Upper lobe of right lung (tissue), 1 donor: ENCODE measurements at places on chromosomes 7 and 10. TPM values are rescaled to one million over a fixed set of nuclear protein-coding genes. Genes with fewer than 3 reads are reported as not detected.

DNA sequence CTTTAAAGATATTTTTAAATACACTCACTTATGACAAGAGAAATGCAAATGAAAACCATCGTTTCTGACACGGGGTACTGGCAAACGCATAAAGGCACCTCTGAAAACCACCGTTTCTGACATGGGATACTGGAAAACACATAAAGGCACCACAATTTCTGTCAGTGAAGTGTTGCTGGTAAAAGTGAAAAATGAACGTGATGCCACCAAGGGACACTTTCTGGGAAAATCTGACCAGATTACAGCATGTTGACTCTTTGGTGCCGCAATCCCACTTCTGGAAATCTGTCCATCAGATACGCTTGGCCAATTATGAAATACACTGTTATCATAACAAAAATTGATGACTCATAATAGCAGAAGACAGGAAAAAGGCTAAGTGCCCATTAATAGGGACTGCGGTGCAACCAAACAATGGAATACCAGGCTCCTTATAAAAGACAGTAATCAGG lies 131.7 kb downstream of the ZMYND11 start:
- H3K27ac ChIP-seq: no peak overlapping the region
- no peak overlapping the region for H3K4me3 ChIP-seq
- H3K4me1 ChIP-seq: no peaks in the 10 kb centered on the region
- no peaks in the 10 kb centered on the region for H3K36me3 ChIP-seq

- no peak overlapping the region for H3K4me3 ChIP-seq
- H3K27me3 ChIP-seq: no peaks in the 10 kb centered on the region
- H3K4me1 ChIP-seq: no peaks in the 10 kb centered on the region
- H3K27ac ChIP-seq: no peak overlapping the region
- no peak for DNase-seq
These were observed 4.8 kb upstream of the OR9A4 start for GRCh38 chr7:141911391-141911790.

GRCh38 chr10:32951111-32951510 lies 6.9 kb downstream of the ITGB1 start:
- DNase-seq: no peak
- no peak overlapping the region for H3K4me3 ChIP-seq
- H3K27me3 ChIP-seq: no peaks in the 10 kb centered on the region
- no peaks in the 10 kb centered on the region for H3K36me3 ChIP-seq

GRCh38 chr10:6221971-6222751 lies 19.4 kb downstream of the PFKFB3 start:
- H3K27me3 ChIP-seq: no peaks in the 10 kb centered on the region
- peaks cover 100% of the 10 kb centered on the region for H3K36me3 ChIP-seq

GRCh38 chr10:49478819-49479218 lies 60.1 kb downstream of the ERCC6 start:
- no peaks in the 10 kb centered on the region for H3K4me1 ChIP-seq
- peaks cover 76% of the 10 kb centered on the region for H3K36me3 ChIP-seq
- H3K4me3 ChIP-seq: no peak overlapping the region
- no peak for DNase-seq
- H3K27me3 ChIP-seq: no peaks in the 10 kb centered on the region
- H3K27ac ChIP-seq: no peak overlapping the region

DNA sequence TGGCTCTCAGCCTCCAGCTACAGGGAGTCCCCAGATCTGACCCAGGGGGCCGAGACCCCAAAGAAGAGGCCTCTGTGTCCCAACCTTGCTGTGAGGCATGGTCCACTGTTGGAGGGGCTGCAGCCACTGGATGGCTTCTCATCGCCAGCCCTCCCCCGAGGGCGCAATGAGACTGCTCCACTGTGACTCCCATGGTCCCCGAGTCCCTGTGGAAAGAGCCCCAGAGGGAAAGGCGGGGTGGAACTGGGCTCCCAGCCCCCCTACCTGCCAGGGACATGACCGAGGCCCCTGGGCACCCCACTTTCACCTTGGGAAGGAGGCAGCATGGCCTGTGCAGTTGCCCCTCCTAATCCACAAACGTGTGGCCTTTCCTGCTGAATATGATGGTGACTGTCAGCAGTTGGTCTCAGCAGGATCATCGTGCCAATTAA lies 33.5 kb upstream of the RET start:
- H3K4me1 ChIP-seq: no peaks in the 10 kb centered on the region
- no peak overlapping the region for H3K27ac ChIP-seq
- H3K4me3 ChIP-seq: no peak overlapping the region
- H3K36me3 ChIP-seq: no peaks in the 10 kb centered on the region
- peak; percentile 54 for DNase-seq
- no peaks in the 10 kb centered on the region for H3K27me3 ChIP-seq

GRCh38 chr10:121598263-121599249 lies at the start of gene FGFR2:
TSS of gene FGFR2 (minus strand) at chr10:121598444. CDS start at chr10:121593817, 4,627 bp downstream.
- H3K27me3 ChIP-seq: peaks cover 35% of the 10 kb centered on the region
- peak within 1 kb of the TSS; percentile 58 for H3K4me3 ChIP-seq
- no peaks in the 10 kb centered on the region for H3K36me3 ChIP-seq
- peak within 1 kb of the TSS; percentile 65 for H3K27ac ChIP-seq
- peaks cover 3% of the 10 kb centered on the region for H3K4me1 ChIP-seq
- peak; percentile 92 for DNase-seq

DNA sequence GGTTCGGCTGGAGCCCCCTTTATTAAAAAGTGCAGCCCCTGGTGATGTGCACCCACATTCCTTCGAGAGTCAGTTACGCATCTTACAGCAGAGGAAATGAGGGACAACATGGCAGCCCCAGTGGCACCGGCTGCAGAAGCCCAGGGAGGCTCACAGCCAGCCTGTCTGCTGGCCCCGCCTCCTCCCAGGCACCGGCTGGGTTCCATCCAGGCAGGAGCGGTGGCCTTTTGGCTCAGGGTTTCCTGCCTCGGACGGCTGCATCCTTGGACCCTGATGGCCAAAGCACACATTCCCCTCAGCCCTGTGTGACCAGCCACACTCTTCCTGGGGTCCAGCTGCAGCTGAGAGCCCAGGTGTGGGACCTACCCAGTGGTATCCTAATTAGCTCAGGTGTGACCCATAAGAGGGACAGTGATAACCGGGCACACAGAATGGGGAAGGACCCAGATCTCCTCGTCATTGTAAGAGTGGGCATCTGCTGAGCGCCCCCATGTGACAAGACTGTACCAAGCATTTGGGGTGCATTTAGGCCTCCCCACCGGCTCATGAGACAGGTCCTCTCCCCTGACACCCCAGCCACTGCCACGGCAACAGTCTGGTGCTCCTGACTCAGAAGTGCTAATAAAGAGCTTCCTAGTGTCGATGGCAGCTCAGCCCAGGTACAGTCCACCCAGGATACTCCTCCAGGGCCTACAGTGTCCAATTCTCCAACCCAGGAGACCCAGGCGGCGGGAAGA lies 63.3 kb upstream of the CHST15 start:
- peaks cover 37% of the 10 kb centered on the region for H3K4me1 ChIP-seq
- DNase-seq: no peak
- H3K27me3 ChIP-seq: no peaks in the 10 kb centered on the region
- no peak overlapping the region for H3K4me3 ChIP-seq

- no peak overlapping the region for H3K4me3 ChIP-seq
- no peak for DNase-seq
- peaks cover 11% of the 10 kb centered on the region for H3K4me1 ChIP-seq
- no peaks in the 10 kb centered on the region for H3K27me3 ChIP-seq
- no peaks in the 10 kb centered on the region for H3K36me3 ChIP-seq
These were observed 176.0 kb upstream of the NAMPT start for GRCh38 chr7:106460792-106461254.

DNA sequence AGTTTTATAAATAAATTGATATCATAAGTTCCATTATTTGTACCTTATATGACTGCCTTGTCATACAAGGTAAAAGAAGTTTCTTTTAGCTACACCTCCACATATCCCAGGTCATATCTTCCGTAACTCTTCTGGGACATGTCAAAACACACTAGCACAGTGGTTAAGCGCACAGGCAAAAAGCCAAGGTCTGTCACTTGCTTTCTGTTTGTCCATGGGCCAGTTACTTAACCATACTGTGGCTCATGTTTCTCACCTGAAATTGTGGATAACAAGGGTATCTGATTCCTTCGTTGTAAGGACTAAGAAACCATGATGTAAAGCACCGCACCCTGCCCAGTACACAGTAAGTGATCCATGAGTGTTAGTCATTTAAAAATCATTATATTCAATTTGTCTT lies 56.2 kb downstream of the SEMA3D start:
- H3K4me3 ChIP-seq: no peak overlapping the region
- no peaks in the 10 kb centered on the region for H3K4me1 ChIP-seq
- no peaks in the 10 kb centered on the region for H3K27me3 ChIP-seq
- no peak for DNase-seq
- no peaks in the 10 kb centered on the region for H3K36me3 ChIP-seq

DNA sequence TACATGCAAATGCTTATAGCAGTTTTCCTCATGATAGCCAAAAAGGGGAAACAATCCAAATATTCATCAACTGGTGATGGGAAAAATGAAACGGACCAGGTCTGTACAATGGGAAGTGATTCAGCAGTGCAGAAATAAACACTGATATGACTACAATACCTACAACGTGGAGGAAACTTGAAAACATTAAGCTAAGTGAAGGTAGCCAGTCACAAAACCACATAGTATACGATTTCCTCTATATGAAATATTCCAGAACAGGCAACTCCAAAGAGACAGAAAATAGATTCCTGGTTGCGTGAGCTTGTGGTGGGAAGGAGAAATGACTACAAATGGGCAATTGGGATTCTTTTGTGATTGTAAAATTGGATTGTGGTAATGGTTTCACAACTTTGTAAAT lies 263.1 kb upstream of the PITRM1 start:
- no peak overlapping the region for H3K4me3 ChIP-seq
- no peaks in the 10 kb centered on the region for H3K27me3 ChIP-seq
- H3K27ac ChIP-seq: no peak overlapping the region
- no peaks in the 10 kb centered on the region for H3K36me3 ChIP-seq
- peaks cover 4% of the 10 kb centered on the region for H3K4me1 ChIP-seq

DNA sequence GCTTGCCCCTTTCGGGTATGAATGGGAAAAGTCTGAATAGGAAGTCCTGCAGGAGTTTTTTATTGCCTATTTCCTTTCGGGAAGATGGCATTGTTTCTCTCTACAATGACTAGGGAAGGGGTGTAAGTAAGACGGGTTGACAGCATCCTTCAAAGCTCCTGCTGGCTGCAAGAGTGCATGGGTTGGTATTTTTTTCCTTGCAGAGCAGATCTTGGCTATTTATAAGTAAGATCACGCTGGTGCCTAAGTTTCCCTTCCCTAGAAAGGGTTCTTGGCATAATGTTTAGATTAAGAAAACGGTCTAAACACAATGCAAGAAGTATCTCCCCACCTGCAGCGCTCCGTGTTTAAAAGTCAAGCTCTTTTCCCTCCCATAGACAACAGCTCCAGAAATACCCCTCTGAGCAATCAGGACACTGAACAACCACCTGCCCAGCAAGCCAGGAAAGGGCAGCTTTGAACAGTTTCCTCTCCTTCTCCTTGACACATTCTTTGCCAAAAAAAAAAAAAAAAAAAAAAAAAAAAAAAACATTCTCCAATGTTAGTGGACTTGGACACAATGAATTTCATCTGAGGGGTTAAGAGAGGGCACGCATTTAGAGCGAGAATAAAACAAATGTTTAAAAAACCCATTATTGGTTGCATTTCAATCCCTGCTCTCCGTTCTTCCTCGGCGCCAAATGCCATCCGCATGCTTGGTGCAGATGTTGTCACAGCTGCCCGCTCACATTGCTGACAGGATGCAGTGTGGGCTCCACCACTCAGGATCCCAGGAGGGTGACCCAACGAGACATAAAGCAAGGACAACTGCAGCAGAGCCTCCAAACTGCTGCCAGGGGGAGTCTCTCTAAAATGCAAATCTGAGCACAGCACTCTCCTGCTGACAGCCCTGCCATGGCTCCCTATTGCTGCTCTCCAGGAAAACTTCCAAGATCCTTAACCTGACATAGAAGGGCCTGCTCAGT lies 427.4 kb upstream of the MGMT start:
- no peaks in the 10 kb centered on the region for H3K36me3 ChIP-seq
- H3K4me1 ChIP-seq: no peaks in the 10 kb centered on the region
- no peaks in the 10 kb centered on the region for H3K27me3 ChIP-seq
- no peak overlapping the region for H3K27ac ChIP-seq

DNA sequence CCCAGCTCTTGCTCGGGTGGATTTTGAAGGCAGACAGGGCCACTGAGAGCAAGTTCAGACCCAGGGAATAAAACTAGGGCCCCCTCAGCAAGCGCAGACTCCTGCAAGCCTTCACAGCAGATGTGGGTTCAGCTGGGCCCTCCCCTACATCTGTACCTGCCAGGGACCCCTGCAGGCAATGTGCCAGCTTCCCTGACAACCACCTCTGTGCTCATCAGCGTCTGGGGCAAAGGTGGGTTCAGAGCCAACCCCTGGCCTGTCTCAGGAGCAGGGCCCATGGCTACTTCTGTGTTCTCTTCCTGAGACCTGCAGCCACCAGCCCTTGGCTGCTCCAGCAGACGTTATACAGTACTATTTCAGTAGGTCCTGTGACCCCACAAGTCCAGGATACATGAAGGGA lies 189.5 kb downstream of the DIP2C start:
- H3K4me1 ChIP-seq: peaks cover 11% of the 10 kb centered on the region
- H3K27me3 ChIP-seq: no peaks in the 10 kb centered on the region
- no peaks in the 10 kb centered on the region for H3K36me3 ChIP-seq
- no peak overlapping the region for H3K27ac ChIP-seq
- DNase-seq: peak; percentile 39

DNA sequence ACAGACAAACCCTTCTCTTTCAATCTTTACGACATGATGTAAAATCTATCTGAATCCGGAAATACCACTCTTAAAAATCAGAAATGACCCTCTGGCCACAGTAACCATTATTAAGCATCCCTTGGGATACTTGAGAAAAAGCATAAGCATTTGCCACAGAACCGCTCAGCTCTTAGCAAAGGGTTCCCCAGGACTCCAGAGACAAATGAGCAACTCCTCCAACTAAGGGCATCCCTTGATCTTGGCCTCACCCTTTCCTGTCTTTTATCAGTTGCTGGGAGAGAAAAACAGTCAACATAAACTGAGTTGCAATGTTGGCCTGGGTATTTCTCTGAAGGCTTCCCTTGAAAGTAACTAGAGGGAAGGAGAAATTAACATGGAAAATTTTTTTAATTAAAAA lies 3.5 kb downstream of the PDLIM1 start:
- H3K4me3 ChIP-seq: no peak overlapping the region
- peak overlapping the region; percentile 88 for H3K27ac ChIP-seq
- DNase-seq: no peak
- no peaks in the 10 kb centered on the region for H3K36me3 ChIP-seq
- H3K27me3 ChIP-seq: no peaks in the 10 kb centered on the region

The UCMA gene
- not detected for total RNA-seq

The JCAD gene
- total RNA-seq: 67.6 TPM

The KMT2E gene
- 97.0 TPM for total RNA-seq
